Midbrain (tissue), 1 donor: ENCODE measurements at places on chromosomes 11 and 22.

GRCh38 chr22:48488611-48489511 lies 1338.8 kb downstream of the BRD1 start:
- peak; percentile 39 for DNase-seq

- DNase-seq = no peak
Observed at GRCh38 chr11:107708792-107709191, 3.1 kb downstream of the SLN start.

DNA sequence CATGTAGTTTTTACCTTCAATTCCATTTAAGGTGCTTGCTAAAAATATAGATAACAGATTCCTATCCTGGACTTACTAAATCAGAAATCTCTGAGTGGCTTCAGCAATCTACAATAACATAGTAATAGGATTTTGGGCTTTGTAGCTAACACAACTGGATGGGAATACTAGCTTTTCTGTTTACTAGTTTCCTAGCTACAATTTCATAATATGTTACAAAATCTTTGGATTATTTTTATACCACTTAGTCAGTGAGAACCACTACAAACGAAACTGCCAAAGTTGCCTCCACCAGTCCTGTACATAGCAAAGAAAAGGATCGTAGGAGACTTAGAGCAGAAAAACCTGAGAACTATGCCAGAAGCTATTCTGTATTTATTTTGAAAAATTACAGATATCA lies 87.7 kb upstream of the ANO3 start:
- DNase-seq = no peak

DNA sequence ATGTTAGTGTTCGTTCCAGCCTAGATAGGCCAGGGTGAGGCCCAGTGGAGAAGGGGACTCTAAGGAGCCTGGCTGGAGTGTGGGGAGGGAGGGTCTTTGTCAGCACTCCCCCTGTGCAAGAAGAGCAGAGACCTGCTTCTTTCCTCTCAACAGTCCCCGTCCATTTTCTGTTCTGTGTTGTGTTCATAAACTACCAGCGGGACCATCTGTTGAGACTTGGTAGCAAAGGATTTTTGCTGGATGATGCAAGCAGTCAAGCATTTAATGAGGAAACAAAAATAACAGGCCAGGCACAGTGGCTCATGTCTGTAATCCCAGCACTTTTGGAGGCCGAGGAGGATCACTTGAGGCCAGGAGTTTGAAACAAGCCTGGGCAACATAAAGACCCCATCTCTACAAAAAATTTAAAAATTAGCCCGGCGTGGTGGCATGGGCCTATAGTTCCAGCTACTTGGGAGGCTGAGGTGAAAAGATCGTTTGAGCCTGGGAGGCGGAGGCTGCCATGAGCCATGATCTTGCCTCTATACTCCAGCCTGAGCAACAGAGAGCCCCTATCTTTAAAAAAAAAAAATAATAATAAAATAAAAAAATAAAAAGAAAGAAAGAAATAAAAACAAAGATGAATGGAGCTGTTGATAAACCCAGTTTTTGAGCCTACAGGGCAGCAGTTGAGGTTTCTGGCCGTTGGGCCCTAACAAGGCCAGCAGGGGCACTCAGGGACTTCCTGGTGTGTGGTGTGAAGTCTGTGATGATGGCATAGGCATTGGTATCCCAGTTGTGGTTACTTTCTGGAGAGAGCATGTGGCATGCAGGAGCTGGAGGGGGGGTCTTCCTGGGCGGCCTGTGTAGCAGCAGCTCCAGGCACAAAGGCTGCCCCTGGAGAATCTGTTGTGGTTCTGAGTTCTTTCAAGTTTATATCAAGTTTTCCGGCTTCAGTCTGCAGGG lies 1.7 kb upstream of the TXNRD2 start:
- no peak for DNase-seq

DNA sequence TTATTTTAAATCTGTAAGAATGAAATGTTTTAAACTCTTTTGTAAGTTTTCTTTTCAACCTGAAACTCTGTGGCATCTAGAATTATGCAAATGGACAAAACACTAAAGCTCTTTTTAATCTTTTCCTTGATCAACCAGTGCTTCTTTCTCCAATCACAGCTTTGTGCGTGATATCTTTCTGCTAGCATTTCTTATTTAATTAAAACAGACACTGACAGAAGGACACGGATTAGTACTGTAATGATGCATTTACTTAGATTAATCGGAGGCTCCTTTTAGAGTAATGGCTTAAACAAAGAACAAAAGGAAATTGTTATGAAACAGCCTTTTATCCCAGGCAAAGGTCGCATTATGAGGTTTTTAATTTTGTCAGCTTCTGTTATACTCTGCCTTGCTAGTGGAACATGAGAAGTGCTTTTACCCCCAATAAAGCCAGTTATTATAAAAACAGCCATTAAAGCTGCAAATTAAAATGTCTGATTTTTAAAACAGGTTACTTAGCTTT lies 48.5 kb upstream of the SOX6 start:
- DNase-seq = no peak

- DNase-seq = no peak
Observed at GRCh38 chr11:37078521-37078920, 480.5 kb upstream of the RAG2 start.

DNA sequence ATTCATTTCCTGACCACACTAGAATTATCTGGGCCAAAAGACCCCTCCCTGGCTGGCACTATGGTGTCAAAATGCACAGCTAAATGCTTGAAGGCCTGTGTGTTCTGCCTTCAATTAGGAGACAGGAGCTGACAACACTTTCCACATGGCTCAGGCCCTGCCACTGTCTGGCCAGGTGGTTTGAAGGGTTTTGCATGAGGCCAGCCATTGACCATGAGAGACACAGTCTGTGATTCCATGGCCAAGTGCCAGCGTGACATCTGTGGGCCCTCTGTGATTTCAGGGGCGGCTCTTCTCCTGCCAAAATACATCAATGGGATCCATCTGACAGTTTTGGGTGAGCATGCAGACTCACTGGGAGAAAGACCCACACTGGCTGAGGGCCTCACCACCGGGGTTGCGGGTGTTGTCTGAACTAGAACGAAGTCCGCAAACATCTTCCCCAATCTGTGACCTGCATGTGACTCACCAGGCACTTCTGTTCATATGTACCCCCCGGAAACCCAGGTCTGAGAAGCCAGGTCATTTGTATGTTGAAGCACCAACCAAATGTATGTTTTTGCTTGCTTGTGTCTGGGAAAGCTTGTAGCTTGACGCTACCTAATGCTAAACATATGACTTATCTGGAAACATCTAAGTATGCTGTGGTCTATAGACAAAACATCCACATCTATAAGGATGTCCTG lies 20.7 kb upstream of the NAV2 start:
- no peak for DNase-seq

- DNase-seq = no peak
Observed at GRCh38 chr11:120898568-120898967, 125.3 kb upstream of the TBCEL start.

GRCh38 chr22:26617271-26618199 lies at the start of gene CRYBB1:
TSS of gene CRYBB1 (minus strand) at chr22:26618027. CDS start at chr22:26616319, 1,708 bp downstream.
- no peak for DNase-seq
